Activated T-cell treated with anti-CD3 and anti-CD28 coated beads, Interleukin-2, amount 50 U/mL, for 4 hours (primary cell): ENCODE measurements at places on chromosomes 3 and 15. TPM values are rescaled to one million over a fixed set of nuclear protein-coding genes. Genes with fewer than 3 reads are reported as not detected.

The CHST14 gene
- 7.0 TPM for total RNA-seq

The ALPK3 gene
- total RNA-seq = 0.11 TPM

The REC114 gene
- total RNA-seq = not detected

The CLDN1 gene
- total RNA-seq = 0.66 TPM

The DPPA2 gene
- total RNA-seq = not detected

The KATNBL1 gene
- 30.8 TPM for total RNA-seq

The MCTP2 gene
- total RNA-seq = 9.5 TPM

The TGM5 gene
- total RNA-seq = not detected

The NR1I2 gene
- total RNA-seq = 0.76 TPM

The SLC51B gene
- not detected for total RNA-seq

The HHLA2 gene
- total RNA-seq = 1.8 TPM

The ITIH1 gene
- total RNA-seq = 0.19 TPM

The FAM43A gene
- total RNA-seq = 27.8 TPM

The STRA6 gene
- total RNA-seq = not detected

The GOLGA6B gene
- not detected for total RNA-seq

The HIGD2B gene
- total RNA-seq = not detected

The PPP1R2 gene
- 73.2 TPM for total RNA-seq

The GRAMD2A gene
- not detected for total RNA-seq

The USP50 gene
- total RNA-seq = not detected

The RHOV gene
- total RNA-seq = 0.53 TPM

The TRPM1 gene
- not detected for total RNA-seq

The TMEM266 gene
- total RNA-seq = 0.11 TPM

The LOXL1 gene
- total RNA-seq = 0.81 TPM

The MCF2L2 gene
- total RNA-seq = 1.3 TPM

The DUOXA2 gene
- not detected for total RNA-seq

The ZNF385D gene
- total RNA-seq = not detected

The GOLGA6L22 gene
- not detected for total RNA-seq

The MME gene
- not detected for total RNA-seq

The SEMA7A gene
- total RNA-seq = 187 TPM

The DNAJB8 gene
- total RNA-seq = not detected

The SH2D7 gene
- total RNA-seq = not detected

The PIGZ gene
- total RNA-seq = 0.34 TPM

The DNAH12 gene
- not detected for total RNA-seq

The PPARG gene
- 1.8 TPM for total RNA-seq

The GOLGA6L9 gene
- 1.0 TPM for total RNA-seq
